ENCODE measurements at places on chromosomes 2 and 18.
A peak's percentile ranks its signal among the peaks of the same experiment; 100 is the strongest.

DNA sequence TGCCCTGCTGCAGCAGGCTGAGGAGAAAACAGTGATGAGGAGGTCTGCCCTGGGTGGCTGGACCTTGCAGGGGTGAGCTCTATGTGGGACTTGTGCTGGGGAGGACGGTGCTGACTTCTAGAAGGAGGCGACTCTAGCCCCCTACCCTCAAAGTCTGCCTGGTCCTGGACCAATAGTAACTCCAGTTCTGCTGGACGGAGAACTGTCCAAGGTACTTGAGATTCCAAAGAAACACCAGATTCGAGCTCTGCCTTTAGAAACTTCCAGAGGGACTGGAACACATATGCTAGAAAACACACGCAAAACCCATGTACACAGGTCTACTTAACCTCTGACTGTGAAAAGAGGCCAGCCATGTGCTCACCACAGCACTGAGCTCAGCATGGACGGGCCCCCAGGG lies 260.6 kb downstream of the TWIST2 start:
- DNase-seq, result no peak

DNA sequence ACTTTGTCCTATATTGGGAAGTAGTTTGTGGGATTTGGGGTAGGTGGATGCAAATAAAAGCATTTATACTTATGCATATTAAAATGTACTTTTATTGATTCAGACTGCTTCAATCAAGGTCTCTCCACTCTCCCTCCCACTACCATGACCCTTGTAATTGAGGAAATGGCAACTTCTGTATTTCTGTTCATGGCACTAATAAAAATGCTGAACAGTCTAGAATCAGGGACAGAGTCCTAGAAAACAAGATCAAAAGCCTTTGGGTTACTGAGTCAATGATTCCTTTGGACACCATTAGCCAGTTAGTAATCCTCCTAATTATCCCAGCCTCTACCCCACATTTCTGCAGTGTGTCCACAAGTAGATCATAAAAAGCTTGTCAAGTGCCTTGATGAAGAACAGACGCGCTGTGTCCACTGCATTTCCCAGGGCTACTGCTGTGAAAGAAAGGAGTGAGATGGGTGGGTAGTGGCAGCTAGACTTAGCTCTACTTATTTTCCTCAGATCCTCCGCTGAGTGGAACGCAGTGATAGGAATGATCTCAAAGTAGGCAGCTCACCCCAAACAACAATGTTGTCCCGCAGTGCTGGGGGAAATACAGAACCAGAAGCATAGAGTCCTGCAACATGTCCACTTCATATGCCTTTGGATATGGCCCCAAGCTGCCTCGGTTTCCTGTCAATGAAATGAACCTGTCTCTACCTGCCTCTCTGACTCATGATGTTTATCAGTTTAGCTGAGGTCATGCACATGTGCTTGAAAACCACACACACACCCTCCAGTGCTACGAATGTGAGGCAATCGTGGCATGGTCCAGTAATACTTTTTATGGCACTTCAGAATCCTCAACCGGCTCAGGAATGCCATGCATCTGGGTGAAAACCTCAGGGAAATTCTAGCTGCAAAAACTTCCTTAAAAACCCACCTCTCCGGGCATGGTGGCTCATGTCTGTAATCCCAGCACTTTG lies 115.5 kb downstream of the COL6A3 start:
- DNase-seq, result no peak

DNA sequence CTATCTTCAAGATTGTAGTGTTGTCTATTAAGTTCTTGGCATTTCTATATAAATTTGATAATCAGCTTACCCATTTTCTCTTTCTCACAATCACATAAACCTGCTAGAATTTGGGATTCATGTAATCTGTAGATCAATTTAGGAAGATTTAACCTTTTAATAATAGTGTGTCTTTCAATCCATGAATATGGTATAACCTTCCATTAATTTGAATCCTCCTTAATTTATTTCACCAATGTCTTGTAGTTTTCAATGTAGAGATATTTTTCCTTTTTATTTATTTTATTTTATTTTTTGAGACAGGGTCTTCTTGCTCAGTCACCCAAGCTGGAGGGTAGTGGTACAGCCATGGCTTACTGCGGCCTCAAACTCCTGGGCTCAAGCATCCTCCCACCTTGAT lies 20.2 kb downstream of the SANBR start:
- no peak for DNase-seq

DNA sequence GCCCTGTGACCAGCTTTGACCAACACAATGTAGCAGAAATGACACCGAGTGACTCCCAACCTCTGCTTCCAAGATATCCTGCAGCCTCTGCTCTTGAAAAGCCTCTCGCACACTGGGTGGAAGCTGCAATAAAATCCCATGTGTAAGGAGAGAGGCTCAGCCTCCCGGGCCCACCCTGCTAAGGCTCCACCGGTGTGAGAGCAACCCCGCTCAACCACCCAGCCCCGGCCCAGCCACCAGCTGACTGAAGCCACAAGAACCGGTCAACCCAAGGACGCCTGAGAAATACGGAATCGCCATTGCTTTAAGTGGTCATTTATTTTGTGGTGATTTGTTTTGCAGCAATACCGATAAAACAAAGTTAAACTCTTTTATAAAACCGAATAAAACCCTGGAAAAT lies 452.8 kb upstream of the SMIM21 start:
- DNase-seq, result no peak

- no peak for DNase-seq
Observed at GRCh38 chr2:5549771-5550170, 142.4 kb upstream of the SOX11 start.

DNA sequence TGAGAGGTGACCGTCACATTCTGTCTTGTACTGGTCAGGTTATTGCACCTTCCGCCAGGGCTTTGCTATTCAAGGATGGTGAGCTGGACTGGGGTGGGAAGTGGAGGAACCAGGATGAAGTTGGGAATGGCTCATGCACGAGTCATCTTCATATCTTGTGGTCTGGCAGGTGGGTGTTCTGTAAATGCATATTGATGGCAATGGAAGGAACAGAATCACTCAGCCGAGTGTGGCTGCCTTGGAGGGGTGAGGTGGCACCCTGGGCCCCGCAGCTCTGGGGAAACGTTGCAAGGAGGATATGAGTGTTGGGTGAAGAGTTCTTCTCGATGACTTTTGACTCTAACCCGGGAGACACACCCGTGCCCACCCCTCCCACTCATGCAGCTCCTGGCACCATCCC lies 1.2 kb downstream of the NEU2 start:
- DNase-seq, result peak; percentile 3

GRCh38 chr2:215529271-215529670 lies 93.4 kb upstream of the FN1 start:
- no peak for DNase-seq

GRCh38 chr18:7950380-7951136 lies 383.4 kb downstream of the PTPRM start:
- DNase-seq, result peak; percentile 45

DNA sequence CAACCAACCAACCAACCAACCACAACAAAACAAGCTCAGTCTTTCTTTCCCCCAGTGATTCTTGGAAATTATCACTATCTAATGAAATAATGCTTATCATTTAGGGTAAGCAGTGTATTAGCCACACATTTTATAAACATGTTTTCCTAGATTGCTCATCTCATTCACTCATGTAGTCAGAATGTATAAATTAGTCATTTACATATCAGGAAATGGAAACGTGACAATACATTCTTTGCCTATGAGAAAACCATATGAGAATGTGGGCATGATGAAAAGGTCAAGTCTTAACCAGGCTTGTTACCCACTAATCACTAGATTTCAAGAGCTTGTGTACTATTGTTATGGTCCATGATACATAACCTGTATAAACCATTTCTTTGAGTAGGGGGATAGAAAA lies 1583.4 kb upstream of the PIK3C3 start:
- DNase-seq, result no peak

GRCh38 chr2:133012847-133013734 lies 343.1 kb upstream of the LYPD1 start:
- DNase-seq, result no peak

Data from activated CD4-positive, alpha-beta T cell treated with anti-CD3 and anti-CD28 coated beads, Interleukin-2, amount 50 U/mL, for 16 hours (primary cell).